Ovary (tissue), 10 donors: ENCODE measurements at places on chromosomes 6 and 20. TPM values are rescaled to one million over a fixed set of nuclear protein-coding genes. Genes with fewer than 3 reads are reported as not detected.

The CYP39A1 gene
- 9.3 TPM for total RNA-seq

The TFAP2C gene
- 7.7 TPM for total RNA-seq

The EBF4 gene
- total RNA-seq = 17.6 TPM

The GINS1 gene
- total RNA-seq = 0.96 TPM

The B3GAT2 gene
- total RNA-seq = not detected

DNA sequence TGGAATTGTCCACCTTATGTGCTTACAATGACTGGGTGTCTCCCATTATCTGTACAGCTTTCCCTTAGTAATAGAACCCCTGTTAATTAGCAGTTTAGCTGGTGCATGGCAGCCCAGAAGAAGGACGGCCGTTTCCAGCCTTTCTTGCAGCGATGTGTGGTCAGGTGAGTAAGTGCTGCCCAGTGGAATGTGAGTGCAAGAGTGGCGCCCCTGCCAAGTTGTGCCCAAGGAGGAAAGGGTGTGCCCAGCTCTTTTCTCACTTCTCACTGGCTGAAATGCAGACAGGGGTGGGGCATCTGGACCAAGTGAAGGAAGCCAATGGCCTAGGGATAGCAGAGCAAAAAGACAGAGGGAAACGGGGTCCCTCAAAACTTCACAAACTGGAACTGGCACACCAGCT, 296.8 kb downstream of the PREX1 start:
- no peak for DNase-seq

DNA sequence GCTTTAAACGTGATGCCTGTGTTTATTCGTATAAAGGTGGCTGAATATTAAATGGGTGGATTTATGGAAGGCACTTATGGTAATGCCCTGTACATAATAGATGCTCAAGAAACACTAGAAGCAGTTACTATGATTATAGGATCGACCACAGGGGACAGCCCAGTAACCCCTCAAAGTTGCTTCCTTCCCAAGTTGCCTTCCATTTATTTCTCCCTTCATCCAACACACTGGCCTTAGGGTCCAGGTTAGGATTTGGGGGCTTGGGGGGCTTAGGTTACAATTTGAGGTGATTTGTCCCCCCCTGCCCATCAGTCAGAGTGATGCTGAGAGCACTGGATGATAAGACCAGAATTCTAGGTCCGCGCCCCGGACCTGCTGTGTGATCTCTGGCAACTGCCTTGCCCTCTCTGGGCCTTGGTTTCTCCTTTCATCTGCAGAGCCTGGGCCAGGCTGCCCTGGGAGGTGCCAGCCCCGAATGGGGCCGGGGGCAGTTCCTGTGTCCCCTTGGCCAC, 101.5 kb downstream of the CEBPB start:
- no peak for DNase-seq

- DNase-seq = no peak
Observed at GRCh38 chr6:106442395-106442794, 81.9 kb downstream of the CRYBG1 start.

DNA sequence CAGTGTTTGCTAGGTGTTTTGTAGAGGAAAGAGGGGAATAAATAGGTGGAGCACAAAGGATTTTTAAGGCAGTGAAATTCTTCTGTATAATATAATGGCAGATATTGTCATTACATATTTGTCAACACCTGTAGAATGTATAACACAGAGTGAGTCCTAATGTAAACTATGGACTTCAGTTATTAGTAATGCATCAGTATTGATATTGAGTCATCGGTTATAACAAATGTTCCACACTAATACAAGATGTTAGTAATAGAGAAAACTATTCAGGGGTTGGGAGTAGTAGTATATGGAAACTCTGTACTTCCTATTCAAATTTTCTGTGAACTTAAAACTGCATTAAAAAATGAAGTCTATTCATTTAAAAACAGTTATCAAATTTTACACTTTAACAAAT, 299.2 kb downstream of the UBE3D start:
- DNase-seq = no peak

DNA sequence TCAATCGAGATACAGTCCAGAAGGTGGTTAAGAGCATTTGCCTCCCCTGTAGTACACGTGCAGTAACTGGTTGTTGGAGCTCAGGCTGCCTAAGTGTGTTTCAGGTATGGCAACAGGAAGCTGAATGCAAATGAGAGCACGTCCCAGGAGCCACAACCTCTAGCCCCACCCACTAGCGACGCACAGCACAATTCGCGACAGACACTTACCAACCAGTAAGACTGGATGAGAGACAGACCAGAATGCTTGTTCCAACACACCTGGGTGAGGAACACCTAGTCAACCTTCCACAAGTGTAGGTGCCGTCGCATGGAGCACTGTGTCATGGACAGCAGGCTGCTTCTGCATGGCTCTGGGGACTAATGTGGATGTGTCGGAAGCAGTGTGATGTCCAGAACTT, 7.2 kb upstream of the SERPINB1 start:
- no peak for DNase-seq

DNA sequence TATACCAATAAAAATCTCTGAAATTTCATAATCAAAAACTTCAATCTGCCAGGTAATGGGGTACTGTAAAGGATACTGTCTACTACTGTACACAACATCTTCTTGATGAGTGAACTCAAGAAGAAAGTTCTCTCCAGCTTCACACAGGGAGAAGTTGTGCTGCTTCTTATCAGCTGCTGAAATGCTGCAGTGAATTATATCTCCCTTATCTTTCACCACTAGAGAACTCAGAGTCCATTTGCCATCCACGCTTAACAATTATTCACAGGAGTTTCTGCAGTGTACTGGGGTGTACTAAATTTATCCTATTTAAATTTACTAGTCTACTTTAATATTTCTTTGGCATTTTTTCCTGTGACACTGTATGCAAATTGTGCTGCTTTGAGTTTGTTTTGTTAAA, 384.8 kb downstream of the TFAP2B start:
- DNase-seq = no peak

GRCh38 chr20:21632031-21632734, 73.3 kb upstream of the PAX1 start:
- no peak for DNase-seq

DNA sequence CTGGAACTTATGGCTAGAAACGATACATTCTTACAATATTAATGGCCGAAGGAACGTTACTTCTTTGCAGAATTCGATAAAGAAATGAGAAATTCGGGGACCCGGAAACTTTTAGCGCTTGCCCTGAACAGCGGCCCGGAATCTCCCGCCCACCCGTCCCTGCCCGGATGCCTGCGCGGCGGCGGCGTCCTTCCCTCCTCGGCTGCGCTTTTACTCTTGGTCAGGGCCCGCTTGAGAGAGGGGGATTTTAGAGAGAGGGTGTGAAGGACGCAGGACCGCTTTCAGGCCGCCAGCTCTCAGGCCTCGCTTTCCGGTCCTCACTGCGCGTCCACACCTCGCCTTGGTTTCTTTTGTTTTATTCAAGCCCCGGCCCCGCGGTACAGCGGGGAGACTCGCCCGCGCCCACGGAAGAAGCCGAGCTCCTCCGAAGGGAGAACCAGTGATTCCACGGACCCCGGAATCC, 243.7 kb downstream of the ARID1B start:
- DNase-seq = no peak

- peak; percentile 72 for DNase-seq
Observed at GRCh38 chr20:910870-911770, 5.0 kb downstream of the ANGPT4 start.

- no peak for DNase-seq
Observed at GRCh38 chr20:22586645-22587310, 2.4 kb upstream of the FOXA2 start.

DNA sequence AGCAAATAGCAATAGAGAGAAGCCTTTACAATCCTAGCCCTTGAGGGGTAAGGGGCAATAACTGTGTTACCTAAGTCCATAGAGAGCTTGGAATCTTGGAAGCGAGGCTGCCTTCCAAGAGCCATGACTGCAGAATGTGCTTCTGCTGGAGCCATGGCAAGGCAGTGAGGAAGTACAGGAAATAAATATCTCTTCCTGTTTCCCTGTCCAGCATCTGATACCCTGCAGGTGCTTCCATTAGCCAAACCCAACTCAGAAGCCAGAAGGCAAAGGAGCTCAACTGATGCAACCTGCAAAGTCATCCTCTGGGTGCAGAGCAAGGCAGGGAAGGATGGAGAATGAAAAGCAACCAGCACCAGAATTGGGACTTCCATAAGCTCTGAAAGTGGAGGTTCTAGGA, 41.0 kb upstream of the KLHL31 start:
- DNase-seq = no peak

GRCh38 chr6:159830501-159831372, 30.7 kb downstream of the PNLDC1 start:
- no peak for DNase-seq

DNA sequence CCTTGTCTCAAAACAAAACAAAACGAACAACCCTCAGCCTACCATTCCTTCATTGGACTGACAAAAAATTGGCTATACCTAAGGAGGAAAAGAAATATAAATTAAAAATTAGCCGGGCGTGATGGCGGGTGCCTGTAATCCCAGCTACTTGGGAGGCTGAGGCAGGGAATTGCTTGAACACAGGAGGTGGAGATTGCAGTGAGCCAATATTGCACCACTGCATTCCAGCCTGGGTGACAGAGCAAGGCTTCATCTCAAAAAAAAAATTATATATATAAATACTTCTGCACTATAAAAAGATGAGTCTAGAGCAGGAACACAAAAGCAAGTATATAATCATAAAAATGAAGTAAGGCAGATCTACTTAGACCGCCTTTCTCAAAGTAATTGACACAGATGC, 109.8 kb downstream of the CRYBG1 start:
- no peak for DNase-seq

DNA sequence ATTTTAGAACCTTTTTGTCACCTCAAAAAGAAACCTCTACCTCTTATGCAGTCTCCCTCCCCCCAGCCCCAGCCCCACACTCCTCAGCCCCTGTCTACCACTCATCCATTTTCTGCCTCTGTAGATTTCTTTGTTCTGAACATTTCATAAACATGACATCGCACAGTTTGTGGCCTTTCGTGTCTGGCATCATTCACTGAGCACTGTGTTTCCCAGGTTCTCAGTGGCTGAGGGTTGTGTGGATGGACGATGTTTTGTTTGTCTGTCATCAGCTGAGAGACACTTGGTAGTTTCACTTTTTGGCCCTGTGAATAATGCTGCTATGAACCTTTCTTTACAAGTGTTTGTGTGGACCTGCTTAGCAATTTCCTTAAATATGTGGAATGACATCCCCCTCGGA, 64.5 kb downstream of the FAM120B start:
- DNase-seq = no peak

GRCh38 chr20:56391596-56392131, 351 bp downstream of the AURKA start:
- DNase-seq = no peak

DNA sequence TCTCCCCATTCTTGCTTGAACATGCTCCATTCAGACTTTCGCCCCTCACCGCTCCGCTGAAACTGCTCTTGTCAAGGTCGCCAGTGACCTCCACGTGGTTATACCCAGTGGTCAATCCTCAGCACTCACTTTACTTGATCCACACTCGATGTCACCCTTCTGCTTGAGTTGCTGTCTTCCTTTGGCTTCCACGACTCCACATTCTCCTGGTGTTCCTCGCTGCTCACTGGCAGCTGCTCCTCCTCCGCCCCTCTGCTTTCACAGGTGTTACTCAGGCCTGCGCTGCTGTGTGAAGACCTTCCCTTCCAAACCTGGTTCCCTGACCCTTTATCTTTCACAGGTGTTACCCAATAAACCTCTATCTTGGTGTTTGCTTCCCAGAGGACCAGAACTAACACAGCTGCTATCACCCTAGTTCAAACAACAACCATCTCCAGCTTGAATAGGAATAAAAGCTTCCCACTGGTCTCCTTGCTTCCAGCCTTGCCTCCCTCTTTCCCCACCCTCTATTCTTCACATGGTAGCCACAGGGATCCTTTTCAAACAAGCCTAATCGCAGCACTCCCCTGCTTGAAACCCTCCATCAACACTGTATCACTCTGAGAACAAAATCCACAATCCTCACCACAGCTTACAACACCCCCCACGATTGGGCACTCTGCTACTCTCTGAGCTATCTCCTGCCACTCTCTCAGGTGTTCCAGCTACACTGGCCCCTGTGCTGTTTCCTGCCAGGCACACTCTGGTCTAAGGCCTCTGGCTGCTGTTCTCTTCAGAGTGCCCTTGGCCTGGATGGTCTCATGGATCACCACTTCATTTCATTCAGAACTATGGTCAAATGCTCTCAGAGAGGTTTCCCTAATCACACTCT, 10.7 kb downstream of the PPIL1 start:
- DNase-seq = no peak

DNA sequence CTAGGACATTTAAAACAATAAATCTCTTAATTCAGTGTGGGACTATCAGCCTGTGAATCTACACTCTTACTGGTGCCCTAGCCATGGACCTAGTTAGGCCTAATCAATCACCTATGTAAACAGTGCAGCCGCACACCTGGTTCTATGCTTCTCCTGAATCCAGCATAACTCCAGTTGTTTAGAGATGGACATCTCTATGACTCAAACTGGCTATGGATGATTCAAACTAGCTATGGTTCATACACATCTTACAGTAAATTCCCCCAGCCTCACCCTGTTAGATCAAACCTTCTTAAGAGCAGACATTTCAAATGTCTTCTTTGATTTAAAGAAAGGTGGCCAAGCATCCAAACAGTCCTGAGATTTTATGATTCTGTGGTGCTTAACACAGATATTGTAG, 34.7 kb downstream of the SLC35B3 start:
- no peak for DNase-seq

- no peak for DNase-seq
Observed at GRCh38 chr6:72702421-72702820, 80.6 kb downstream of the KCNQ5 start.

DNA sequence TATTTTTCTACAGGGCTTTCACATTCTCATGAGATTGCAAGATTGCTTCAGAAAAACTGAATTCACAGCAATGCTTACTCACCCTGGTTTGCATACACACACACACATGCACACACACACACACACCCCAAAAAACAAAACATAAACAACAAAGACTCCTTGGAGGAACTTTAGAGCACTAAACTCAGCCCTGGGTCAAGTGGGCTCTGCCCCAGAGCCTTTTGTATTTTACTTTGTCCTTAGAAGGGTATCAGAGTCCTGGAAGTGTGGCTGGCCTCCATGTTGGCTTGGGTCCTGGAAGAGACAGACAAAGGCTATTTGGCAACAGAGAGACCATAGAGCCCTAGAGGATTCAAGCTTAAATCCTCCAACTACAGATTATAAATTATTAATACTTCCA, 8.0 kb upstream of the CST9 start:
- DNase-seq = peak; percentile 61

DNA sequence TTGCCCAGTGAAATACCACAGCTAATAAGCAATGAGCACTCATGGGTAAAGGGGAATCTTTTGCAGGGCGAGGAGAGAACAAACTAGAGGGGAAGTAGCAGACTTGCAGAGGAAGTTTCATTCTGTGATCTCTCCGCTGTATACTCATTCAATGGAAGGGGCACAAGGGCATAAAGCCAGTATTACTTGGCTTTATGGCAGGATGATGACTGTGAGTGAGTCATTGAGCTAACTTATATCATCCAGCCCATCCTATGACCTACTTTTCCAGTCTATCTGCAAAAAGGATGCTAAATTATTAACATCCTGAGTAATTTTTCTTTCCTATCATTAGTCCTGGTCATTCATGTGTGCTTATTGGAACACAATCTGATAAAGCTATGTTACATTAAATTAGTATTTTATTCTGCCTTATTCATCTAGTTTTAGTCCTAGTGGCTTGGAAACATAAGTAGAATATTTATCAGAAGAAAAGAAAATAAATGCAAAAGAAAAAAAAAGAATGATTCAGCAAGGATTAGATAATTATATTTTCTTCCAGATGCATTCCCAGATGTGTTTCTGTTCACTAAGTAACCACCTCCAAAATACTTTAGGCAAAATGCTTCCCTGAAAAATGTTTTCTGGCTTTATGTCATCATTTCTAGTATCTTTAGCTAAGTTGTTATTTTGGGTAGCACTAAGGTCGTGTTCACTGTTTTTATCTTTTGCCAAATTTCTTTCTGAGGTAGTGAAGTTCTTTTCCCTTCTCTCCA, 471.7 kb downstream of the CDKAL1 start:
- DNase-seq = no peak
